Eye (tissue), 1 donor: ENCODE measurements at places on chromosomes 13 and 19.
A peak's percentile ranks its signal among the peaks of the same experiment; 100 is the strongest.

- peak; percentile 51 for DNase-seq
Observed at GRCh38 chr19:18520848-18521691, 800 bp downstream of the ELL start.

DNA sequence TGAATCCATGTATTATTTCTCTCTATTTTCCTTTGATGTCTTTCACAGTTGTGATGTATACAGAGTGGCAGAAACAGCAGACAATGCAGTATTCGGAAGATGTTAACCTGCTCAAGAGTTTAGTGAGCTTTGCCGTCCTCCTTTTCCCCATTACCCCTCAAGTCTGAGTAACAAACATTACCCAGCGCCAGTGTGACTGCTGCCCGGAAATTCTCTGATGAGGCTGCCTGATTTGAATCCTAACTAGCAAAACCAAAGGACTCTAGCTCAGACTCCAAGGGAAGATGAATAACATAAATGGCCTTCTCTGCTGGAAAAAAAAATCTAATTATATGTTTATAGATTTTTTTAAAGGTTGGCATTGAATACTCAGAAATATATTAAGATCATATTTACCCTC is 247.3 kb upstream of the SOX21 start:
- no peak for DNase-seq

- DNase-seq: no peak
Observed at GRCh38 chr13:34941436-34941834, 635 bp upstream of the NBEA start.

DNA sequence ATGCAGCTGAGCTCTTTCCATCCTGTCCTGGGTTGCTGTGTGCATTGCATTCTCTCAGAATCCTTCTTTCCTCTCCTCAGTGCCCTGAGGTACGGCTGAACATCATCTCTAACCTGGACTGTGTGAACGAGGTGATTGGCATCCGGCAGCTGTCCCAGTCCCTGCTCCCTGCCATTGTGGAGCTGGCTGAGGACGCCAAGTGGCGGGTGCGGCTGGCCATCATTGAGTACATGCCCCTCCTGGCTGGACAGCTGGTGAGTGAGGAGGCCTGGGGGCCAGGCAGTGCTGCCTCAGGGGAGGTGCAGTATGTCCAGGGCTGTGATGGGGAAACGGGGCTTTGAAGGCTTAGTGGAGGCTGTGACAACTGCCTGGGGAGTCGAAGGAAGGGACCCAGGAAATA is 29.8 kb downstream of the PPP2R1A start:
- no peak for DNase-seq

DNA sequence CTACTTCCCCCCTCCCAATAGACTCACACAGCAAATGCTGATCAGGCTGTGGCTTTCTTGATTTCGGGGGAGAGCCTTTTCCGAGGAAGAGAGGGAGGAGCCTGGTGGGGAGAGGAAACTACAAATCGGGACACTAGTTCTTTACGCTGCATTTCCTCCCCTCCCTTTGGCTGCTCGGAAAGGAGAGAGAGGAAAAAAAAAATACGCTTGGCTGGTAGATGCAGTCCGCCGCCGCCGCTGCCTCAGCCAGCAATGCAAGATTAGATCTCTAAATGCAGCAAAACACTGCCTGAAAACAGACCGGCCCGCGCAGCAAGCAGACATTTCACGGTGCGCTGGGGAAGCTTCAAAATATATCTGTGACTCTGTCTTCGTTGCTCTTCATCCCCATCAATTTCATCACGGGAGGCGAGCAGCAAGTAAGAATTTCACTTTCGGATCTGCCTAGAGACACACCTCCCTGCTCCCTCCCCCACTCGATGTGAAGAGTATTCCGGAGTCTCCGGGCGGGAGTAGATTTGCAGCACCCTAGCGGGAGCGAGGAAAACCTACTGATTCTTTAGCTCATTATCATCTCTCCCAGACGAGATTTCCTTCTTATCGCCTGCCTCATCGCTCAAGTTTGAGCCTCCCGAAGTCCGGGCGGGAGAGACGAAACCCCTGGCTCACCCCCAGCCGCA is at the start of gene PCDH17:
PCDH17 (plus strand) TSS at position 149 of the 680 bp plus-strand sequence. CDS start 803 bp downstream, outside the sequence.
- peak; percentile 89 for DNase-seq

GRCh38 chr13:29800687-29801086 is 49.7 kb downstream of the UBL3 start:
- no peak for DNase-seq

GRCh38 chr13:29853131-29853530 is 2.7 kb upstream of the UBL3 start:
- DNase-seq: no peak

GRCh38 chr19:30516531-30516930 is 144.3 kb downstream of the ZNF536 start:
- DNase-seq: no peak

DNA sequence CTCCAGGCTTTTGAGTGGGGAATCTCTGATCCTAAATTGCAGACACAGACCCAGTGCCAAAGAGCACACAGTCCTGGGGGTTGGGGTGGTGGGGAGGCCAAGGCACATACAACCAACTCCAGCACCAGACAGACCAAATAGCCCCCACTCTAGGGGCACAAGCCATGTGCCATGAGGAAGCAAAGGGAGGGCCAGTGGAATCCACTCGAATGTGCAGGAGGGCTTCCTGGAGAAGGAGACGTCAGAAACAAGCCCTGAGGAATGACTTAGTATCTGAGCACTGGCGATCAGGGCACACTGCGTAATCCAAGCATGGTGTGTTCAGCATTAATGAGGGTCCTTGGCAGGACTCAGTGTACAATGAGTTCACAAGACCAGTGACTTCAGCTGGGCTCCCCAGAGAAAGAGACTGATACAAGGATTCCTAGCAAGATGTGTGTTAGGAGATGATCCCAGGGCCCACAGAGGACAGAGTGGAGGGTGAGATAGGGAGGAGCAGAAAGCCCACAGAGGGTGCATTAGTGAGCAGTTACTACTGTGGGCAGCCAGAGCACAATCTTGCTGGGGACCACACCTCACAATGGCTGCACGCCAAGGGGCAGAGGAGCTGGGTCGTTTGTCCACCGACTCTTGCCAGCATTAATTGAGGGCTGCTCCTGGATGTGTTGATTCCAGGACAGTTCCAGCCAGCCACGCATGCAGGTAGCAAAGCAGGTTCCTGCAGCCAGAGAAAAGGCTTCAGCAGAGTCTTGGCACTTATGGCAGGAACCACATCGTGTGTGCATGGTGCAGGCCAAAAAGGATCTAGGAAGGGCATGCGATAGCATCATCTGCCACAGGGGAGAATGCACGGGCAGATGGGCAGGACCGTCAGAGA is 152.6 kb upstream of the VSTM2B start:
- DNase-seq: no peak

DNA sequence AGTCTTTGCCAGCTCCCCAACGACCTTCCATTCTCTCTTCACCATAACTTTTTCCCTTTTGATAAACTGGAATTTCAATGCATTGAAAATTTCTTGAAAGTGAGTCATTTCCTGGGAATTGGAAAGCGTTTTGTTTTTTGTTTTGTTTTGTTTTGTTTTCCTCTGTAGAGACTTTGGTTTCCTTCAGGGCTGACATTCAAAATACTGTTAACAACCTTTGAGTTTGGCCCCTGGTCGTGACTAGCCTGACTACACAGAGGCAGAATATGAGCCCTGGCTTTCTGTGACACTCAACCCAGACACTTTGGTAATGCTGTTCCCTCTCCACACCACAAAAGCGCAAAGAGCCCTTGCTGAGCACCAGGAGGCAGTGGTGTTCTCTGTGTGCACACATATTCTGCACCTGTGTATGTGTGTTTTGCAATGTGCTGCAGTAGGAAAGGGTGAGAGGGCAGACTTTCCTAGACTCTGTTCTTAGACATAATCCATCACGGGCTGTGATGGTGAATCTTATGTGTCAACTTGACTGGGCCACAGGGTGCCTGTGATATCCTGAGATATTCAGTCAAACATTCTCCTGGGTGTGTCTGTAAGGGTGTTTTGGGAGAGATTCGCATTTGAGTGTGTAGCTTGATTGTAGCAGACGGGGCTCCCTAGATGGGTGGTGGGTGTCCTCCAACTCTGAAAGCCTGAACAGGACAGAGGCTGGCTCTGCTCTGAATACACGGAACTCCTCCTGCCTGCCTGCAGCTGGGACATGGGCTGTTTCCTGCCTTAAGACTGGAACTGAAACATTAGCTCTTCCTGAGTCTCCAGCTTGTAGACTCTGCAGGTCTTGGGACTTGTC is 29.5 kb upstream of the ANKRD10 start:
- DNase-seq: peak; percentile 47

DNA sequence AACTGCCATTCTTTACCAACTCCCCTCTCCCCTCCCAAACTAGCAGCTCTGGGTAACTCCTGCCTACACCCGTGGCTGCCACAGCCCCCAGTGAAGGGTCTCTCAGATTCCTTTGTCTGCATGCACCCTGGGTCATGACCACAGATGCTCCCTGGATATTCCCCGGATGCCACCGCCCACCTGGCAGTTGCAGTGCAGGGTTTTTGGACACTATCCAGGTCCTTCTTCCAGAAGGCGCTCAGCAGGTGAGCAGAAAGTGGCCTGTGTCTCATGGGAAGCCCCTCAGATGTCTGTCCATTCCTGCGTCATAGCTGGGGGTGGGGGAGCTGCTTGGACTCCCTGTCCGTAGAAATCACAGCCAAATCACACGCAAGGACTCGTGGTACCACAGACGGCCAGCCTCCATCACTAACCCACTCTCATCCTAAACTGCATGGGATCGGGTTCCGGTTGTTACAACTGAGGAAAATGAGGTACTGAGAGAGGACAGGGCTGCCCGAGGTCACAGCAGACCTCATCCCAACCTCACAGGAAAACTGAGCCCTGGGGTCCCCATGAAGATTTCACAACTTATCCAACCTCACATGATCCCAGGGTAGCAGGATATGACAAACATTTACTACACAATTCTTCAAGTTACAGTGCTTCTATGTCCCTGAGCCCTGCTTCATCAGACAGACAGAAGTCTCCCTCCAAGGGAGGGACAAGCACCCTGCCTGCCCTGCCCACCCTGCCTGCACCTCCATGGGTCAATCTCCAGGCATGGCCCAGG is 38.6 kb downstream of the ELL start:
- no peak for DNase-seq

- no peak for DNase-seq
Observed at GRCh38 chr13:25179011-25179410, 6.9 kb upstream of the AMER2 start.
